ENCODE measurements at places on chromosomes 2 and 18.
A peak's percentile ranks its signal among the peaks of the same experiment; 100 is the strongest.

DNA sequence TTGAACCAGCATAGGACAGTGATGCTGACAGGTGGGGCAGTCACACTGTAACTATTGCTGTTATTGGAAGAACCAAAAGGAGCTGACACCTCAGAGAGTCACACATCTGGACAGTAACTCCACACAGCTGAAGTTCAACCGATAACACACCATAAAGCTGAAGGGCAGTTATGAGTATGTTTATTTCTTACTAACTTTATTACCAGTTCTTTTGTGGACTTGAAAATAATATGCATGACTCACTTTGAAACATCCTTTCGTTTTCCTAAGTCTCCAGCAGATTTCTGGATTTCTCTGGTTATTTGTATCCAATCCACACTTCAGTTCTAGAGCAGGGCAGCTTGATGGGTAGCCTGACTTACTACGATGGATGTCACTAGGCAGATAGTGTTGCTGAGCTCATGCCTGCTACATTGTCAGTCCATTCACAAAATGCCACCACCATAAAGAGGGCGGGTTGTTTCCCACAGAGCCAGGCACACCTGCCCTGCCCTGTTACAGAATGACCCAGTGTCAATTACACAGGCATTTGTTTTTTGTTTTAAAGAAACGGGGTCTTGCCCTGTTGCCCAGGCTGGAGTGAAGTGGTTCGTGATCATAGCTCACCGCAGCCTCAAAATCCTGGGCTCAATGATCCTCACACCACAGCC, 8.4 kb upstream of the AGBL5 start:
- no peak for DNase-seq

- no peak for DNase-seq
These were observed 618.8 kb upstream of the NRXN1 start for GRCh38 chr2:51650769-51651168.

DNA sequence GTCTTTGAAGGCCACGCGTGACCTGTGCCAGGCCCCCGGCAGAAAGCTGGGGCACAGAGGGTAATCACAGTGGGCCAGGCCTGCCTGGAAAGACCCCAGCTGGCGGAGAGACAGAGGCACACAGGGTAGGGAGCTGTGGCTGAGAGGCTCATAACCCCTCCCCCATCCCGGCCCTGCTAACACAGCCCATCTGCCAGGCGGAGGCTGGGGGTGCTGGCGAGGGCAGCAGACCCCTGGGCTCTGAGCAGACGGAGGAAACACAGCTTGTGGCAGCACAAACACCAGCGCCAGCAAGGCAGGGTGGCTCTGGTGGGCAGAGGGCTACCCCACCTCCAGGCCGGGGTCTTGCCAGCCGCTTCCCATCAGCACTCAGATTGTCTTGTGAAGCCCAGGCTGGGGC, 19.0 kb downstream of the HS6ST1 start:
- DNase-seq, result no peak

DNA sequence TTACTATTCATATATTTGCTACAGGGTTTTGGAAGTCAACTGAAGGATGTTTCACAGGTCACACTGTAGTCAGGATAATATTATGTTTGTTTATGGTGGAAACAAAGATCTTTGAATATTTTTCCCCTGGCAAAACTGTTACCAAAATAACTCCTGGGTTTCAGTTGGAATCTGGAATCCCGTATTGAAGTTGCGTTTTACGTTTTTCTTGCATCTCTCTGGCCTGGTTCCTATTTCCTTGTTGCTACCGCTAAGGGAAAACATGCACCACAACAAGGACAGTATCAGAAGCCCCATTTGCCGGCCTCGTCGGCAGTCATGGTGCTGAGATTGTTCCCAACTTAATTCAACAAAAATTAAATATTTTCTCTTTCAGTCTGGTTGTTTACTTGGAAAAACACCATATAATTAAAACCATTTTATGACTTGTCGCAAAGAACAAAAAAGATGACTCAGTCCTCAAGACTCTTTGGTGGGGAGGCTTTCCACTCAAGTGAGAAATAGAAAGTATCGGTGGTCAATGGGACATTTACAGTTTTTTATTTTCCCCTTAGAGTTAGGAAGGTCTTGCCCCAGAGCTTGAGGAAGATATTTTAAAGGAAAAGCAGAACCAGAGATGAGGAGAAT, 42.3 kb downstream of the EN1 start:
- DNase-seq, result no peak

DNA sequence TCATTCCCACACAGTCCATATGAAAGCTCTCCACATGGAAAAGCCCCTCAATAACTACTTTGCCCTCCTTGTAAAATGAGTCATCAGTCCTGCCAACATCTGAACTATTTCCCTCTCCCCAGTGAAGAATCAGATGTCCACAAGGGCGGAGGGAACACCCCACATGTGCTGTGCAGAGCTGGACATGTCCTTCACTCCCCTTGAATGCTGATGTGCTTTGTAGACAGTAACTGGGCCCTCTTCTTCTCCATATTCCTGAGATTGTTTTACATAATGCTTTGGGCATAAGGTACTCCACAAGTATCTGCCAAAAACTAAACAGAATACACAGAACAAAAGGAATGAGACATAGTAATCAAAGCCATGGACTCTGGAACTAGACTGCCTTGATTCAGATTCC, 879.4 kb downstream of the BCL11A start:
- DNase-seq, result no peak

GRCh38 chr2:219378163-219378851, 9.4 kb downstream of the DNPEP start:
- DNase-seq, result no peak

DNA sequence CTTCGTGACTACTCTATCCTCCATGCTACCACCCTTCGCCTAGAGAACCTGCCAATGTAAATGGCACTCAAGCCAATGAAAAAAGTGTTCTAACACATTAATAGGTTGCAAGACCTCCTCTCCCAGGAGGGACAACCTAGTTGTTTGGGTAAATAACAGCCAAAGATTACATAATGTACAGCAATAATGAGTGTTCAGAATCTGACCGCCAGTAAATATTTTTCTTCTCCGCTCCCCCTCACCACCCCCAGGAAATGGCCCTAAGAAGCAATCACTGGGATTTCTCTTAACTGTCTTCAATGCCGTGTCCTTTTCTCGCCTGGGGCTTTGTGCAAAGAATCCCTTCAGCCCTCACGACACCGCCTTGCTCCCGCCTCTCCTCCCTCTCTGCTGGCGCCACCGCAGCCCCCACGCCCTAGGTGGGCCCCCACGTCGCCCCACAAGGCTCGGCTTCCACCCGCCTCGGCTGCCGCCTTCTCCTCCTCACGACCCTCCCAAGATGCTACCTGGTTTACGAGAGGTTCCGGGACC, 458 bp downstream of the HYCC2 start:
- DNase-seq, result no peak

GRCh38 chr2:37250869-37251740, 19.6 kb downstream of the NDUFAF7 start:
- no peak for DNase-seq

GRCh38 chr2:240591226-240591625, 4.7 kb downstream of the CAPN10 start:
- DNase-seq, result no peak

- DNase-seq, result no peak
These were observed 95.9 kb downstream of the SMC6 start for GRCh38 chr2:17657759-17658158.

DNA sequence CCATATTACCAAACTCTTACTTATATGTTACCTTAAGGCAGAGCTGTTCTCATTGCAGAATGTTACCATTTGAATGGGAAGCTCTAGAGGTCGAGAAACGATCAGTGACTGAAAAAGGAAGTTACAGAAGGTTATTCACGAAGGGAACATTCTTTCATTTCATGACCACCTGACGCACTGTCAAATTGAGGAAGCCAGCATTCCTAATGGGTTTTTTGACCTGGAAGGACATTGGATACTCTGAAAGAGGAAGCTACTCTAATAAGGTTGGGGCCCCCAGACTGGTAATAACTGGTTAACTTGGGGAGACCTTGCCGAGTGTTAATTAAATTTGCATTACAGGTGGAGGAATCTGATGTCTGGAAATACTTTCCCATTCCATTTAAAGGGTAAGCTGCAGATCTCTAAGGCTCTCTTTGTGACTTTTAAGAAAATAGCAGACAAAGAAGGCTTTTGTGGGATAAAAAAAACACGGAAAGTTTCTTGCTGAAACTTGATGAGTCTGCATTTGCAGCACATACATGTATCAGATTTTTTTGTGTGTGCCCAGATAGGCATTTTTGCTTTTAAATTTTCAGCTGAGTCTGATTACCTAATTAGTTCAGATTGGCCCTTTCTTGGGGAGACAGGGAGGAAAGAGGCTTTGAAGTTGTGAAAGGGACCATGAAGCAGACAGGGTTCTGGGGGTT, 137.1 kb downstream of the LTBP1 start:
- no peak for DNase-seq

DNA sequence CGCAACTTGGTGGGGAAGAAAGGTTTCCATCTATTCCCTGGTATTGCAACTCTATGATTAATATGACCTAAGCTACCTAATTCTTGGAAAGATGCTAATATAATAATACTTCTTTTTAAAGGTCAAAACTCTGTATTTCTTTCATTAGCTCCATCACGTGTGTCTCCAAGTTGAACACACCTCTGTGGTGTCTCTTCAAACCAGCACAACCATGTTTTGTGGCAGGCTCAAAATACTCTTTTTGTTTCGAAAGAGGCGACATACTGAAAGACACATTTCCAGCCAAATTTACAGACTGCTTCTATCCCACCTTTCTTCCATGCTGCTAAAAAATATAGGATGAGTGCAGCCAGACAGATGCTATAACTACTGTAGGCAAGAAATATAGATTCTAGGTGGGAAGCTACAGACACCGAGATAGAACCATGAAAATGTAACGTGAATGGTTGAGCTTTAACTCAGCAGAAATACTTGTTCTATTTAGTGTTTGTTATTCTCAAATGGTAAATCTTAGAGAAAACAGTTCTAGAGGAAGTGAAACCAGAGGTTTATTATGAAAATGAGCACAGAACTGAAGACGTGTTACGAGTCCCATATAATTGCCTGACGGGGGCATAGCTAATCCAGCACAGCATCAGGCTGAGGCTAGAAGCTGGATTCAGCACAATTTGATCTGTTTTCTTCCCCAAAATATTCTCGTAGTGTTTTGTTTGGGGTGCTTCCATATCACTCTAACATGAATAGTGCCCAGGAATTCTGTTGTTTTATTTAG, 991.5 kb upstream of the FANCL start:
- peak; percentile 8 for DNase-seq

DNA sequence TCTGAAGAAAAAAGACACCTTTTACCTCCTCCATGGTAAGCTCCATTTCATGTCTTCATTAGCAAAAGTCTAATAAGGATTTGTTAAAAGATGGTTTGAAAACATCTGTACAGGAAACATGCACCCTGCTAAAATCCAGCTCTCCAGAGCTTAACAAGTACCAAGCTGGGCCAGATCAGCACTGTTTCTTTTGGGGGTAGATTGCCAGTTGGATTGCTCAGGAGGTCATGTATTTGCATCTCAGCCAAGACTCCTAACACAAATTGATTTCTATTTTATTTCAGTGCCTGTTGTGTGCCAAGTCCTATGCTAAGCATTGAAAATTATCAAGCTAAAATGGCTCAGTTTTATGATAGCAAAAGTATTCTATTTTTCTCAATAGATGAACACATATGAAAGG, 3.4 kb upstream of the TMEM182 start:
- no peak for DNase-seq

DNA sequence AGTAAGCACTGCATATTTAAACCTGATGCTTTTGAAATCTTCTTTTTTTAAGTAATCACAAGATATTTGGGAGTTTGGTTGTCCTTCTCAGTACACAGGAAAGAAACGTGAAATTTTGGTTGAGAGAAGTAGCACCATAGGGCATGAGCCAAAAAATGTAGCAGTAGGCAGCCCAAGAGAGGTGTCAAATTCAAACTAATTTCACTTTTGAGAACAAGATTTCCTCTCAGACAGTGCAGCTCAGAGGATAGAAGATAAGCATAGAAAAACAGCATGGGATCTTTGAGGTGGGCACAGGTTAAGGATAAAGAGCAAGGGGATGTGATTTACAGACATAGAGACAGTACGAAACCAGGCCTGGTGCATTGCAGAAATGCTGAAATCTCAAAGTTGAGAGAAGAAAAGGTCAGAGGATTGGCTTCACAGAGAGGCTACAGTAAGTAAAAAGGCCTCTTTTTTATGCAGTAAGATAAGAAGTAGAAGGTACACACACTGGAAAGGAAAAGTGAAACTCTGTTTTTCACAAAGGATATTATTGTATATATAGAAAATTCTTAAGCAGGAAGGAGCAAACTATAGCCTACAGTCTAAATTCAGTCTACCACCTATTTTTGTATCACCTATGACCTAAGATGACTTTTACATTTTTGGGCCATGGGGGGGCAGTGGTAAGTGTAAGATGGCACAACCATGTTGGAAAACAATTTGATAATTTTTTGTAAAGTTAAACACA, 89.8 kb downstream of the PKP4 start:
- peak; percentile 25 for DNase-seq
